ENCODE measurements at places on chromosomes 1 and 21.

GRCh38 chr1:105544475-105544874 lies 1512.0 kb upstream of the PRMT6 start:
- DNase-seq: no peak

DNA sequence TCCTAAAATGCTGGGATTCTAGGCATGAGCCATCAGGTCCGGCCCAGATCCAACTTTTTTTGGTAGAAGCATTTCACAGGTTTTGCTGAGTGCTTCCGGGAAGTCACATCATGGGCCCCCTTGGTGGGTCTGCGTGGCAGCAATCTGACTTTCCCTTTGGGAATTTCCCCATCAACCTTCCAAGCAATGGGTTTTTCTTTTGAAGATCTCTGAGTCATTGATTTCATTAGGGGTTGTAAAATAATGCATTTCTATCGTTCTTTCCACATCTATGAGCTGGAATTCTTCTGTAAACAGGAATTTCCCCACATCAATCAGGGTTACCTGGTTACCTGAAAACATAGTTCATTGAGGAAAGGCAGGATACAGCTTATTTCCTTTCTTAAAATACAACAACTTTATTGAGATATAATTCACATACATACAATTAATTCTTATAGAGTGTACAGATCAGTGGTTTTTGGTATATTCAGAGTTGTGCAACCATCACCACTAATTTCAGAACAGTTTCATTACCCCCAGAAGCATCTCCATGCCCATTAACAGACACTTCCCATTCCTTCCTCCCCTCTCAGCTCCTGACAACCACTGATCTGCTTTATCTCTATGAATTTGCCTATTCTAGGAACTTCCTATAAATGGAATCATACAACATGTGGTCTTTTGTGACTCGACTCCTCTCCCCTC lies 9.9 kb upstream of the ZBTB17 start:
- no peak for DNase-seq

DNA sequence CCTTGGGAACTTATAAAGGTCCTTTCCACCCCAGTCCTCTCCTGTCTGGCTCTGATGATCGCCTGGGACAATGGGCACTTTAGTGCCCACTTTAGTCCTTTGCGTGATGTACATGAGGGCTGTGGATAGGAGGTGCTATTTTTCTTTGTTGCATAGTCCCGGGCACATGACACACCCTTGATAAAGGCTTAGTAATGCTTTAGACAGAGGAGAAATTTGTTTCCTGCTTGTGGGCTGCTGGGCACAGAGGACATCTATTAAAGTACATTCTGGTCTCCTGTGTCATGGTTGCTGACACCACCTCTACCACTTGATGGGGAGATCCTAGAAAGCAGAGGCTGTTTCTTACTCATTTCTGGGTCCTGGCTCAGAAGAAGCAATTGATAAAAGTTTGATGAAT lies 5.4 kb upstream of the KNCN start:
- DNase-seq: peak; percentile 68

DNA sequence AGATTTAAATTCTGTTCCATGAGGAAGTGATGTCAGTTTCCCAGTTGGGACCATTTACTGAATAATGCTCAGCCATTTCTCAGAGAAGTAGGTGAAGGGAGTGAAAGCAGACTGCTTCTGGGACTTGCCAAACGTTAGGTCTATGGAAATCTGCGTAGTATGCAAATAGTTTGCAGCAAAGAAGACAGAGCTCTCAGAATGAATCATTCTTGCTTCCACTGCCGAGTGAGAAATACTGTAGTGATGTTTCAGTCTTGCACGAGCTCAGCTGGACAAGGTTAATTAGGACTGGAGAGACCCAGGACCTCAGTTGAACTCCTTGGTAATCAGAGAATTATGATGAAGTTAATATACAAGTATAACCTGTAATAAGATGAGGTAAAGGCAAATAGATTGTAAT lies 317.7 kb upstream of the DAB1 start:
- no peak for DNase-seq

GRCh38 chr1:60428127-60428526 lies 354.6 kb upstream of the C1orf87 start:
- DNase-seq: no peak

DNA sequence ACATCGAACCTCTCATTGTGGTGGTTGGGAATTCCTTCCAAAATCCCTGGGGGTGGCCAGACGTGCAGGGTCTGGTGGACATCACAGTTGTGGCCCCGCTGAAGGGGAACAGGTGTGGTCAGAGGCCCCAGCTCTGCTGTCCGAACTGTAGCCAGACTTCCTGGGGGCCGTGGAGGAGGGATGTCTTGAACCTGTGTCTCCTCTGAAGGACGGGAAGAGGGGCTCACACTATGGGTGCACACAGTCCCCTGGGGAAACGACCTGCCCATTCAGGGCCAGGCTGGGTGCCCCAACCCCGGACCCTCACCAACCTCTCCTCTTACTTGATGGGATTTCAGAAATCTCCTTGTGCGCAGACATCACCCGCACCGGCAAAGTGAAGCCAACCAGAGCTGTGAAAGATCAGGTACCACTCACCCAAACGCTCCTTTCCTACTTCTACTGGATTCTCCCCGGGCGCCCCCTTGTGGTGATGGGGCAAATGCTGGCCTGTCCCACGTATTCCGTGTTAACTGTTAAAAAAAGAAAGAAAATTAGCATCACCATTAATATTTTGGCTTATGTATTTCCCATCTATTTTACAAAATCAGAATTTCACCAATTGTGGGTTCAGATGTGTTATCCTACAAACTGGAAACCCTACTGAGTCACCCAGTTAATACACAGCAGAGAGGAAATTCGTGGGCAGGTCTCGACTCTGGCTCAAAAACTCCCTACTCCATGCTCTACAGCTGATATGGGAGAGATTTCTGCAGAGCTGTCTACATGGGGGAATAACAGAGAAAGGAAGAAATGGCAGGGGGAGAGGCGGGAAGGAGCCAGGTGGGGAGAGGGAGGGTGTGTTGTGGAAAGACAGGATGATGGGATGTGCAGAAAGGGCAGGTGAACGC lies 28.1 kb downstream of the PADI4 start:
- peak; percentile 40 for DNase-seq

- DNase-seq: no peak
Measured at GRCh38 chr1:156874572-156875340, 14.1 kb downstream of the NTRK1 start.

GRCh38 chr21:33406493-33406892 lies 3.3 kb downstream of the IFNGR2 start:
- DNase-seq: no peak

DNA sequence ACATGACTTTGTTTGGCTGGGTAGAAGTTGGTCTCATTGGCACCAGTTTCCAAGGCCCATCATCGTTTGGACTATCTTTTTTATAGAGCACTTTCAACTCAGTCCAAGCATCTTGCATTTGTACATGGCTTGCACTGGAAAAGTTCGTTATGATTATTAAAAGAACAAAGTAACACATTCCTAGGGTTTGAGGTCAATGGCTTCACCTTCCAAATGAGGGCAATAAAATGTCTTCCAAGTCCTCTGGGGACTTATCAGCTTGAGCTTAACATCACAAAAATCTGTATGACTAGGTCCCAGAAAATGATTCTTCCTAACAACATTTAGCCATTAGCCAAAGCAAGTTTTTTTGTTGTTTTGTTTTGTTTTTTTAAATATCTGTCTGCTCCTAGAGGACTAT lies 610.8 kb downstream of the LMO4 start:
- no peak for DNase-seq

DNA sequence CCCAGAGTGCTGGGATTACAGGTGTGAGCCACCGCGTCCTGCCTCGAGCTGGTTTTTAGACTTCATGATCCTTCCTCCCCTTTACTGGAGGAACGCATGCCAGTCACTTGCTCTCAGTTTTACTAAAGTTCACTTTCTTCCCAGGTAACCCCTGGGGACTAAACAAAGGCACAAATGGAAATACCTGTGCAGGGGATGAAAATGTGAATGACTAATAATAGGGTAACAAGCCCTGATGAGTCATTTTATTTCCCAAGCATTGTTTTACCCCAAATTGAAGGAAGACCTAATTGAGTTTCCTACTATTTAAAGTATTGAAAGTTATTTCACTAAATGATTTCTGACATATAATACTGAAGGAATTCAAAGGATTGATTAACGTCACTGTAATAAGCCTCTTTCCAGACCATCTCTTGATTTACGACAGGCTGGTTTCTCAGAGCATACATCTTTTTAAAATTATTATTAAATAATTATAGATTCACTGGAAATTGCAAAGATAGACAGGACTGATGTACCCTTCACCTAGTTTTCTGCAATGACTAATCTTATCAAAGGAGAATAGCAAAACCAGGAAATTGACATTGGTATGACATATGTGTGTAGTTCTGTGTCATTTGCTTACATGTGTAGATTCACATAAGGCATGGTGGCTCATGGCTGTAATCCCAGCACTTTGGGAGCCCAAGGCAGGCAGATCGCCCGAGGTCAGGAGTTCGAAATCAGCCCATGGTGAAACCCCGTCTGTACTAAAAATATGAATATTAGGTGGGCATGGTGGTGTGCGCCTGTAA lies 53.2 kb upstream of the SOD1 start:
- no peak for DNase-seq

- DNase-seq: no peak
Measured at GRCh38 chr1:33763406-33763805, 100.5 kb upstream of the HMGB4 start.

DNA sequence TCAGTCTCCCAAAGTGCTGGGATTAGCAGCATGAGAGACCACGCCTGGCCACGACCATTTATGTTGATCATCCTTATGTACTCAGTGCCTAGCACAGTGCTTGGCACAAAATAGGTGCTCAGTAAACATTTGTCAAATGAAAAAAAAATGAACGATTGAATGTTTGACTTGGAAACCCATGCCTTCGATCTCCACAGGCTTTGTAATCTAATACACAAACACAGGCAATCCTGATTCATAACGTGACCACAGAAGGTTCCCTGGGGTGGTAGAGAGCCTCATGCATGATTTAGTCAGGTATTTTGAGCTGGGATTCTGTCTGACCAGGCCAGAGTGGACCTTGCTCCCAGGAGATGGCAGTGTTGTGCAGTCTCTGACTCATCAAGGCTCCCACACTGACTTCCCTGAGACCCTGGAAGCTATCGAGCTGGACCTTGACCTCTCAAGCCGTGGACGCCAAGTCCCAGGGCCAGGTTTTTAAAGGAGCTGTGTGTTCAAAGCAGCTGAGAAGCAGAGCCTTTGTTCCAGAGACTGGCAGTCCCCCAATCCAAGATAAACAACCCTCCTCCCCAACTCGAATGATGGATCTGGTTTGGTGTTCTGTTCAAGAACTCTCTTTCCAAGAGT lies 81.1 kb downstream of the PGM1 start:
- DNase-seq: no peak

GRCh38 chr1:151002051-151002450 lies 4.7 kb downstream of the MINDY1 start:
- no peak for DNase-seq

- DNase-seq: no peak
Measured at GRCh38 chr1:77218477-77219165, 609 bp downstream of the PIGK start.

DNA sequence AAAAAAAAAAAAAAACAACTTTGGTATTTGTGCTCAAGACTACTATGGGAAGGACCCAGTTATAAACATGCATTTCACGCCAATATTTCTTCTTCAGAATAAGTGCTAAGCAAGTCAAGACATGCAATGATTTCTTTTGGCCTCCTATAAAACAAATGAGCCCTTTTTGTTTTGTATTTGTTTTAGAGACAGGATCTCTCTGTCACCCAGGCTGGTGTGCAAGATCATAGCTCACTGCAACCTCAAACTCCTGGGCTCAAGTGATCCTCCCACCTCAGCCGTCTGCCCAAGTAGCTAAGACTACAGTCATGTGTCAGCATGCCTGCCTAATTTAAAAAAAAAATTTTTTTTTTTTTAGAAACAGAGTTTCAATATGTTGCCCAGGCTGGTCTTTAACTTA lies 348.7 kb downstream of the PCP4 start:
- DNase-seq: no peak

DNA sequence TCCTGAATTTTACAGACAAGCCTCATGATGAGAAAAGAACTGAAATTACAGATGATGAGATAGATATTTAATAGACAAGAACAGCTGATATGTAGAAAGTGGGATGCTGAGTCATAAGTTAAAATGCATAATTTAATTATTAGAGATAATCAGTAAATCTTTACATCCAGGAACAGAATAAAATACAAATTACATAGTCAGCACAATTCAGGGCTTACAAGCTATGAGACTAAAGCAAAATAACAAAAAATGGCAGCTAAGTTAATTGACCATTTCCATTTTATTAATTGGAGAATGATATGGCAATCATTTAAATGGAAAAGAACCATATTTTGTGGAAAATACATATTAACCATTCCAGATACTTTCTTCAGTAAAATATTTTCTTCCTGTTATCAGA lies 40.2 kb upstream of the MAN1A2 start:
- no peak for DNase-seq

- DNase-seq: no peak
Measured at GRCh38 chr1:190175320-190175719, 302.3 kb downstream of the BRINP3 start.

DNA sequence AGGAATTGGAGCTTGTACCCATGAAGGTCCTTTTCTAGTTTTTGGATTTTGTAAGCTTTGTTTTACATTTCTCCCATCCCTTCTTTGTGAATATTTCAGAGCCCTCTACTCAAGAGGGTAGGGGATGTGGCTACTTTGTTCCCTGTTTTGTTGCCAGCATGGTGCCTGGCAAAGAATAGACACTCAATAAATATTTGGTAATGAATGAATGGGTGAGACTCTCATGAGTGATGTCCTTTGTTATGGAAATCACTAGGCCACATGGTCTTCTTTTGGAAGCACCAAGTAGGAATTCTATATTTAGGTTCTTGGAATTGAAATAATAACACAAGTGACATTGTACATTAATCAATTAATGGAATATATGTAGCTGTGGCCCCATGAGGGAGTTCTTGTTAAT lies 26.8 kb upstream of the ATP5PO start:
- DNase-seq: no peak

DNA sequence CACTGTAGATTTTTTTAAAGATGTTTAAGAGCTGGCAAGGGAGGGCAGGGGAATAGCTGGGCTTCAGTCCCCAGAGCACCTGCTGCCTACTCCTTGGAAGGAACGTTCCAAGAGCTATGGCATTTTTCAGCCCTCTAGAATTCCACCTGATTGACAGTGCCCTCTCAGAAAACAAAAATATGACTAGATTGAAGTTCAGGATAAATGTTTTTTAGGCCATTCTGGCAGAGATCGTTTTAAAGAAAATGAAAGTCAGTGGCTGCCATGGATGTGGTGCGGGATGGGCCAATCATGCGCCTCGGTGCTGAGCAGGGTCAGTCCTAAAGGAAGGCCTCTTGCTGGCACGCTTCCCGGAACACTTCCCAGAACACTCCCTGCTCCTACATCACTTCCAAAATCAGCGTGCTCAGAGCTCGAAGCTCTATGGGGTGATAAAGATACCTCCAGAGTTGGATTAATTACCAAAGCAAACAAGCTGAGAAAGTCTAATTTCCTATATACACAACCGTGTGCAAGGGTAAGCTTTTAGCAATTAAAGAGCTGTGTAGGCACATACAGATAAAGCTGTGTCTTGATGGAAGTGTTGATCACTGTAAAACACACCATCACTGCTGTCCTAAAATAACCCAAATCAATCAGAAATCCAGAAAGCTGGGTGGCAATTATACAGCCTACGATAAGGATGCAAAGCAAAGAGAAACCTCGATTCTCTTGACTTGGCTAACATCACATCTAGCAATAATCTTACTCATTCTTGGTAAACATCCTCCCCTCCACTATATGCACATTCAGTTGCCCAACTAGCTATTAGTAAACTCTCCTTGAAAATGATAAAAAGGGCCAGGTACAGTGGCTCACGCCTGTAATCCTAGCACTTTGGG lies 34.6 kb downstream of the TGFBR3 start:
- peak; percentile 84 for DNase-seq

GRCh38 chr1:198304431-198304830 lies 147.6 kb downstream of the NEK7 start:
- DNase-seq: no peak

All from DMS153 (cell line).